HFF-Myc (cell line): ENCODE measurements at places on chromosomes 2 and 18.
A peak's percentile ranks its signal among the peaks of the same experiment; 100 is the strongest.

GRCh38 chr2:236862961-236863728, 222.5 kb upstream of the COPS8 start:
- peak; percentile 90 for DNase-seq

DNA sequence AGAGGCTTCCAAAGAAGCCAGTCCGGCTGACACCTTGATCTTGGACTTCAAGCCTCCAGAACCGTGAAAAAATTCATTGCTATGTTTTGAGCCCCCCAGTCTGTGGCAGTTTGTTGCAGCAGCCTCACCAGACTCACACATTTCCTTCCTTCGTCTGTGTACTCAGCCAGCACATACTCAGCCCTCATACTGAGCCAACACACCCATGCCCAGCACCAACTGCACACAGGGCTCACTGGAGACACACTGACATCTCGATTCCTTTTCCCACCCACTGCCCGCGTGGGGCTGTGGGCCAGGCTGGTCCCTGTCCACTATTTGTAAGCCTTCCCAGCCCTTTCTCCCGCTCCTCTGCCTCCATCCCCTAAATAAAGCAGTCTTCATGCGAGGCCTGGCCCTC, 24.1 kb upstream of the NMUR1 start:
- DNase-seq = no peak

GRCh38 chr2:106956416-106956815, 70.4 kb upstream of the ST6GAL2 start:
- DNase-seq = peak; percentile 29

- no peak for DNase-seq
Observed at GRCh38 chr2:52995424-52995823, 772.2 kb upstream of the CHAC2 start.

DNA sequence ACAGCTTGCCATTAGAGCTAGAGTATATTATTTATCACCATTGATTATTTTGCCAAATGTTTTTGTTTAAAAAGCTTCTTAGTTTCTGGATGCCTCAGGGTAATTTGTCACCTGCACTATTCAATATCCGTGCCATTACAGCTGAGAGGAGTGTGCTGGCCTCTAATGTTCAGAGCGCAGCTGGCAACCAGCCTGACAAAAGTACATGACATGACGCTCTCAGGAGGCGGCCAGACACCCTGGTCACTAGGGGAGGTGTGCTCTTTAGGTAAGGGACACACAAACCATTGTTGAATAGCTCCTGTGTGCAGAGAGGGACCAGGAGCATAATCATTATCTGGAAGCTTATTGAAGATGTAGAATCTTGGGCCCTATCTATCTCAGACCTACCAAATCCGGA, 20.3 kb downstream of the LIMS1 start:
- DNase-seq = no peak

DNA sequence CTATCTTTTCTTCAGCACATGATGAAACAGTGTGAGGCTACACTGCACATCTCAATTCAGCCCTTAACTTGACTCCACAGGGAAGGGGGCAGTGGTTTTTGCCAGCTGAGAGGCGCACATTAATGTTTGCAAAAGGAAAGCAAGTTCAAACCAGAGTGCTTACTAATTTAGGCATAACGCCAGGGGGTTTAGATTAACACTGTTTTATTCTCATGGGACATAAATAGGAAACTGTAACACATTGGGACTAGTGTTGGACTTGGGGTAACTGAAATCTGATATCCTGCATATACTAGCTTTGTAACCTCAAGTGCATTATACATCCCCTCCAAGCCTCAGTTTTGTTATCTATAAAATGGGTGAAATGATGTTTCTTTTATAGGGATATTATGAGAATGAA, 821.2 kb upstream of the ID2 start:
- DNase-seq = no peak

GRCh38 chr2:188416367-188416766, 124.7 kb downstream of the GULP1 start:
- no peak for DNase-seq

- DNase-seq = no peak
Observed at GRCh38 chr18:13317801-13318200, 99.2 kb downstream of the LDLRAD4 start.
